ENCODE measurements at places on chromosomes 16 and 17.

DNA sequence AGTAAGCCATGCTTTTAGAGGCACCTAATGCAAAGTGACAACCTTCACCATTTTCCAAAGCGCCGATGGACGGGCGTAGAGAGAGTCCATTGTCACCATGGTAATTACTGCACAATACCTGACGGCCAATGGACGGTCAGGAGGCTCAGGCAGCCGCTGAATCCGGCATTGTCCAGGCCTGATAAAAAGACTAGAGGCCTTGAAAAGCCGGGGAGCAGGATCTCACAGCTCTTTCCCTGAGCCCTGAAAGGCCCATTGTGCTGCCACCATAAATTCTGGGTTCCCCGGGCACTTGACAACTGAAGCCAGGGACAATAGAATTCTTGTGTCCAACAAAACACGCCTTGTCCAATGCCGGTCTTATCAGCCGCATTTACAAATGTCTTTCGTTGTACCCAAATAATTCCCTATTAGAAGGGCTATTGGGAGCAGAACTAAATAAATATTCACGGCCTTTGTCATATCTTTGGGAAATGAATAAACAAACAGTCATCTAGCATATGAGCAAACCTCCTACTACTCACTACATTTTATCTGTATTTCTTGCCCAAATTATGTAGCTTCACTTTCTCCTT lies 62.4 kb downstream of the CDH11 start:
- DNase-seq, result no peak

- DNase-seq, result no peak
These were observed 28.9 kb downstream of the COX10 start for GRCh38 chr17:14098246-14098645.

DNA sequence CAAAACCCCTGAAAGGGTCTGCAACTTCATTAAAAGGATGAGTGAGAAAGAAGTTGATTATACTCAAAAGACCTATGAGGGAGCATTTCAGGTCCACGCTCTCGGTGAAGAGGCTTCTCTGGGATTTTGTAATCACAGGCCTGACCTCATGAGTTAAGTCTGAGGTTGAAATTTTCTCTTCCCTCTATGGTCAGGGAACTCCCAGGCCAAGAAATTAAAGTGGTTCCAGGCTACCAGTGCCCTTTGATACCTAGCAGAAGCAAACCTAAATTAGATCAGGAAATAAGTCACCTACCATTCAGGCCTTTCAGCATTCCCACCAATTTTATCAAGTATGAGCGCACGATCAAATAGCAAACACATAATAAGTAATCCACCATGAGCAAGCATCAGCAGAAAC lies 27.9 kb downstream of the MBTD1 start:
- no peak for DNase-seq

GRCh38 chr16:11182411-11182810 lies 73.6 kb downstream of the SOCS1 start:
- no peak for DNase-seq

- DNase-seq, result no peak
These were observed 17.2 kb downstream of the COIL start for GRCh38 chr17:56943505-56944125.

- DNase-seq, result peak; percentile 70
These were observed 23.6 kb upstream of the FZD2 start for GRCh38 chr17:44533533-44534246.

- no peak for DNase-seq
These were observed 2272.8 kb downstream of the TP53TG3F start for GRCh38 chr16:35732046-35732810.

Measured in bone marrow (tissue), 2 donors.